ENCODE measurements at places on chromosomes 7 and 10. TPM values are rescaled to one million over a fixed set of nuclear protein-coding genes. Genes with fewer than 3 reads are reported as not detected.

Gene CASTOR2
- total RNA-seq, result 35.6 TPM

Gene GALNT17
- 2.4 TPM for total RNA-seq

Gene CPED1
- 27.0 TPM for total RNA-seq

Gene PNLIPRP1
- not detected for total RNA-seq

Gene CCDC172
- total RNA-seq, result not detected

Gene NXPH1
- total RNA-seq, result not detected

GRCh38 chr10:14106828-14107227 lies 223.9 kb downstream of the FRMD4A start:
- DNase-seq, result no peak

DNA sequence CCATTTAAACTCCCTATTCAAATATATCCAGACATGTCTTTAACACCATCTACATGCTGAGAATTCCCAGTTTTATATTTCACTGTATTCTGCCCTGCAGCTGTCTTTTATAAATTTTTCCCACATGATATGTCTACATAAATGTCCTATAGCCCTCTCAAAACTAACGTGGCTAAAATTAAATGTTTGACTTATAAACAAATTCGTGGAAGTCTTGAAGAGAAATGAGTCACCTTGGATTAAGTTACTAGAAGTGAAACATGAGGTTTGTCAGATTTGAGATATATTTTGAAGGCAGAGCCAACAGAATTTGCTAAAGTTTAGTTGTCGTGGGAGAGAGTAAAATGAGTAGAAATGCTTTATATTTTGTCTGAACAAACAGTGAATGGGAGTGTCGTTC lies 386.9 kb upstream of the CNTNAP2 start:
- no peak for DNase-seq

GRCh38 chr10:126390324-126390723 lies 2.0 kb upstream of the ADAM12 start:
- DNase-seq, result no peak

- DNase-seq, result no peak
These were observed 47.9 kb downstream of the COL1A2 start for GRCh38 chr7:94442639-94443038.

GRCh38 chr7:97503367-97504094 lies 228.4 kb upstream of the TAC1 start:
- no peak for DNase-seq

- no peak for DNase-seq
These were observed 50.0 kb upstream of the PTER start for GRCh38 chr10:16386855-16387254.

GRCh38 chr7:27700501-27700900 lies 37.8 kb upstream of the HIBADH start:
- DNase-seq, result no peak

DNA sequence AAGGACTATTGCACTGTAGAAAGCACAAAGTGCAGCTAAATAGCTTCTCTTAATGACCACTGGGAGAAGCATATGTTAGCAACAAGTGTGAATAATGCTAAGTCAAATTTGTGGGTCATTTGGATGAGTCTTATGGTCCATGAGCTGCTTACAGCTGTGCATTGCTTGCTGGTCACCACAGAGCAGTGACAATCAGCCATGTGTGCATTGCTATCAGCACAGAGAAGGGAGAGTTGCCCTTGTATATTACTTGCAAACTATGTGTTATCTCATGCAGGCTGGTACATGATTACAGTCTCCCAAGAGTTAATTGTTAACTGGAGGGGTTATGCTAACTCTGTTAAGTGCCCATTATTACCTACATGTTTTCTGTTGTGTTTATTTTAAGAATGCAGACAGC lies 25.7 kb downstream of the MRPS33 start:
- DNase-seq, result no peak

DNA sequence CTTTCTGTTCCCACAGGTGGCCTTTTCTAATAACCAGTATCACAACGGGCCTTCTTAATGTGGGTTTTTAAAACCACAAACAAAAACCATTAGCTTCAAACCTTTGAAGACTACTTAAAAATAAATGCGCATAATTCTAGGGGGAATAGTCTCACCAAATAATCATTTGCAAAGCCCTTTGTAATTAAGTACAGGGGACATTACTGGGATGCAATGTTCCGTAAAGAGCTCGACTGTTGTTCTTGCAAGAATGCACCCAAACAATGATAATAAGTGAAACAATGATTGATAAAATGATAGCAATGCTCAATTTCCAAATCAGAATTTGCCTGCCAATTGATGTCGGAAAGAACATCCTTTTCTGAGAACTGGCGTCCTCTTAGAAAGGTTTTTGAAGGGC lies 589.1 kb upstream of the ADARB2 start:
- no peak for DNase-seq

DNA sequence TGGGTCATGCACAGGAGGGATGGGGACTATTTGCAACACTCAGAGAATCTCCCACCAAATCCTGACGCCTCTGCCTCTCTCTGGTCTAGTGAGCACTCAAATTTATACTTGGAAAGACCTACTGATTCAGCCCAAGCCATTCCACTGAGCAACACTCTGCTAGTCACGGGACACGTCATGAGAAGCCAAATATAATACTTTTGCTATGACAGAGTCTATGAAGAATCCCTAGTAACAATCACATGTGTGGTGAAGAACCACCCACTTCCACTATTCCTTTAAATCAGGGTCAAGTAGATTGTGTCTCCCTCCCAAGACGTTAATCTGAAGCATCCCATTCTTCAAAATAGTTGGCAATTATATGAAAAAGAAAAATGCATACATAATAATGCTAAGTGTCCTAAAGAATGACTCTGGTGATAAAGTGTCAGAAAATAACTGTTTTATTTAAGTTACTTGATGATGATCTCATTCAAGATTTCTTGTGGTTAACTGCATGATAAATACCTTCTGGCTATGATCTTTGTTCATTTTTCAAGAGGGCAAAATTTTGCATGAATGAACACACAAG lies 28.5 kb downstream of the CHCHD3 start:
- DNase-seq, result peak; percentile 23

DNA sequence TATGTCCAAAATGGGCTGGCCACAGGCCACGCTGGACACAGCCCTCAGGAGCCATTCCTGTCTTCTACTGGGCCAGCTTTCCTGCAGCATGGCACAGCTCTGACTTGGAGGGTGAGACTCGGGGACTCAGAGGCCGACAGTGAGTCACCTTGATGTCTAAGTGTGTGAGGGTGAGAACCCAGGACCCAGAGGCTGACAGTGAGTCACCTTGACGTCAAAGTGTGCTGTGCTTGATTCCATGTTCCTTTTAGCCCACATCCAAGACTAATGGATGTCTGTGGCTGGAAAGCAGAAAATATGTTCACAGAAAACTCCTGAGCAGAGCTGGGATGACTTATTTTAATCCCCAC lies 6.0 kb upstream of the FAM170B start:
- DNase-seq, result no peak

DNA sequence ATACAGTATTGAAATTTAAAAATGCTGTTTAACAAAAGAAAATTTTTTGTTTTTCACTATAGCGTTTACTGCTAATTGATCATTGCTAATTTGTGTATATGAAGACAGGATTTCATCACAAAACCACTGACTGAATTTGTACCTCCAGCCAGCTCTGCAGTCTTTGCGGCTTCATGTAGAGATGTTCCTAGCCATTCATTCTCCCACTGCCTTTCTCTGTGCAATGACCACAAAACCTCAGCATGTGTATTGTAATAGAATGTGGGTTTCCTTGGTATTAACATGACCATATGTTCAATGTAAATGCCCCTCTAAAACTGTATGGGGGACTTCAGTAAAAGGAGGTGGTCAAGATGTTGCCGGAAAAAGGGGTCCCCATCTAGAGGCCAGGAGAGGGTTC lies 81.1 kb upstream of the STEAP1B start:
- no peak for DNase-seq

DNA sequence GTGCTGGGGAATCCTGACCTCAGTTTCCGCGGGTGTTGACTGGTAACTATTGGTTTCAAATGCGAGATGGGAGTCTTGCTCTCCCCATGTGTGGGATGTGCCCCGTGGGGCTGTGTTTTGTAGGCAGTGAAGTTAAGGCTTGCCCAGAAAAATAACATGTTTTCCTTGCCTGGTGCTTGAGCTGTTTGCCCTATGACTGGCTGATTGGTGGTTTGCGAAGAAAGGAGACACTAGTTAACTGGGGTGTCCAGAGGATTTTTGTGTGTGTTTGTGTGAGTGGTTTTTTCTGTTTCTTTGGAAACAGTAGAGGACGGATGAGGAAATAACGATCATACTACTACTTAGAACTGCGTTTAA lies 61.9 kb downstream of the CREB5 start:
- no peak for DNase-seq
